Nucleus accumbens (tissue), 56 donors: ENCODE measurements at places on chromosomes 16 and 17.
A peak's percentile ranks its signal among the peaks of the same experiment; 100 is the strongest.

DNA sequence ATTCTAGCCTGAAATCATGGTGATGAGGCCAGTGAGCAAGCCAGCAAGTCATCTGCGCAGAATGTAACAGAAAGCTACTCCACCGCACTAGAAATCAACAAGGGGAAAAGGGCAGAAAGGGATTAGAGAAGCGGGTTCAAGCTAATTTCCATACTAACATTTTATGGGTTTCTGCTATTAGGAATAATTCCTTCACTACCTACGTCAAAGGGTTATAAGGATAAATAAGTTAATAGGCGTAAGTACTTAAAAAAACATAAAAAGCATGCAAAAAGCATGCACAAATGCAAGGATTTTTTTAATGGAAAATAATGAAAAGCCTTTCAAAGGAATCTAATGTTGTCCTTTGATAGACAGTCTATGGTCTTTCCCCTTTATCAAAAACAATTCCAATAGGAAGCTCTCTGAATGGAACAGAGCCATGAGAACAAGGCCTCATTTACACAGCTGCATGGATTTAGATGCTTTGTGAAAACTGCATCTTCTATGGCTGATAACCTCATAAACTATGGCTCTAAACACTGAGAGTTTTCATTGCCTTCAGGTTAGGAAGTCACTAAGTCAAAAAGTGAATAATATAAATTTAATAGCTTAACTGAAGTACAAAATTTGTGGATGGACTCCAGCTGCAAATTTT, 5.6 kb downstream of the EMC8 start:
- DNase-seq, result no peak

DNA sequence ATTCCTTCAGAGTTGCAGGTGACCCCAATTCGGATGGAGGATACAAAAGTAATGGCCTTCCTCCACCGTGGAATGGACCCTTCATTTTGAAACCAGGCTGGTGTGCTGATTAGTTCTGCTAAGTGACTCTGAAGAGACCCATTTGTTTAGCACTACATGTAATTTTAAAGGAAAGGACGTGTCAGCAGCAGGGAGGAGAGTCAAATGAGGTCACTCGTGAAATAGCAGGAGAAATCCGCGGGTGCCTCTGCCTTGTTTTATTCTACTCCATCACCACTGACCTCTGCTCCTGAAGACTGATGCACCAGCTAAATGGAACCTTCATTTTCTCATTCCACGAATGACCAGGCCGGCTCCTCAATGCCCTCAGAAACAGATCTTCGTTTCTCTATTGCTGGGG, 589.2 kb downstream of the CDH11 start:
- no peak for DNase-seq

- DNase-seq, result no peak
These were observed 8.5 kb upstream of the TMEM92 start for GRCh38 chr17:50265690-50266315.

- DNase-seq, result peak; percentile 52
These were observed 656 bp upstream of the KCTD13 start for GRCh38 chr16:29926711-29927052.

DNA sequence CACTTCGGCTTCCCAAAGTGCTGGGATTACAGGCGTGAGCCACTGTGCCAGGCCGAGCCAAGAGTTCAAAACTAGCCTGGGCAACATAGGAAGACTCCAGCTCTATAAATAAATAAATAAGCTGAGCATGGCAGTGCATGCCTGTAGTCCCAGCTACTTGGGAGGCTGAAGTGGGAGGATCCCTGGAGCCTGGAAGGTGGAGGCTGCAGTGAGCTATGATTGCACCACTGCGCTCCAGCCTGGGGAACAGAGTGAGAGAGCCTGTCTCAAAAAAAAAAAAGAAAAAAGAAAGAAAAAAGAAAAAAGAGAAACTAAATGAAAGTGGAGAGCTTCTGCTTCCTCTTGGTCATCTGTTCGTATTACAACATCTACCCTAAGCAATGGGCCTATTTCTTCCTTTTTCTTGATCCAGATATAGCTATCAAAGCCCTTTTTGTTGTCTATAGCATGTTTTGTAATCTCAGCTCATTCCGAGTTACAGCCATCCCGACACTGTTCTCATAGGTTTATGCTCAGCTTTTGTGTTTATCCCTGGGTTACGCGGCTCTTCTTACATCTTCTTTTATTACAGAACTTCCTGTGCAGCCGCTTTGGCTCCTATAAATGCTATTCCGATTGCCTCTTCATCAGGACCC, 14.1 kb upstream of the MAPK3 start:
- no peak for DNase-seq

- no peak for DNase-seq
These were observed 8.0 kb downstream of the CACNA1H start for GRCh38 chr16:1160773-1161348.

- no peak for DNase-seq
These were observed 1.9 kb upstream of the CBLN1 start for GRCh38 chr16:49283376-49284049.

DNA sequence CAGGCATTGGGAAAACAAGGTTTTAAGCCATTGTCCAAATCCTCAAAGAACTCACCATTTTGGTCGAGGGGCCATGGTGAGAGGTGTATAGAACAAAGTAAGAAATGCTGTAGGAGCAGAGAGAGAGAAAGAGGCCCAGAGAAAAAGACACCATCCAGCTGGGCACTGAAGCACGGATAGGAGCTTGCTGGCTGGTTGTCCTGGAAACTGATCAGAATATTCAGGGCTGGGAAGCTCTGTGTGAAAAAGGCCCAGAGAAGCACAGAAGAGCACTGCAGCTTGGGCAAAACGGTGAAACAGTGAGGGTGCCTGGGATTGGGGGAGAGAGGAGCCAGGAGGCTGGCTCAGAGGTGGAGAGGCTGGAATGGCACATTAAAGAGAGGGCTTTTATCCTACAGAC, 16.5 kb downstream of the HS3ST3B1 start:
- no peak for DNase-seq

DNA sequence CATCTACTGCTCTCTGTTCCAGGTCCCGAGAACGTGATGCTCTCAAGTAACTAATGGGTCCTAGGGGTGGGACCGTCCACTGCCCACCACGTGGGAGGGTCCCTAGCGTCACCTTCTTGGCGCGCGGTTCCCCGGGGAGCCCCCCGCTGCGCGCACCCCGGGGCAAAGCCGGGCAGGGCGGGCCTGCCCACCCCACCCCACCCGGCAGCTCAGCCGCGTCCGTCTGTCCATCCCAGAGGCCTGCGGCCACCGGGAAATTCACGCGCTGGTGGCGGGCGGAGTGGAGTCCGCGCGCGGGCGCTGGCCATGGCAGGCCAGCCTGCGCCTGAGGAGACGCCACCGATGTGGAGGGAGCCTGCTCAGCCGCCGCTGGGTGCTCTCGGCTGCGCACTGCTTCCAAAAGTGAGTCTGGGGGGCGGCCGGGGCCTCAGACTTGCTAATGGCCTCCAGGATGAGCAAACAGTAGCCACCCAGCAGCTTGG, 494 bp downstream of the PRSS41 start:
- no peak for DNase-seq

- DNase-seq, result no peak
These were observed 65.9 kb downstream of the TANGO6 start for GRCh38 chr16:68909099-68909733.

- peak; percentile 78 for DNase-seq
These were observed 14.6 kb downstream of the COTL1 start for GRCh38 chr16:84603140-84603816.

DNA sequence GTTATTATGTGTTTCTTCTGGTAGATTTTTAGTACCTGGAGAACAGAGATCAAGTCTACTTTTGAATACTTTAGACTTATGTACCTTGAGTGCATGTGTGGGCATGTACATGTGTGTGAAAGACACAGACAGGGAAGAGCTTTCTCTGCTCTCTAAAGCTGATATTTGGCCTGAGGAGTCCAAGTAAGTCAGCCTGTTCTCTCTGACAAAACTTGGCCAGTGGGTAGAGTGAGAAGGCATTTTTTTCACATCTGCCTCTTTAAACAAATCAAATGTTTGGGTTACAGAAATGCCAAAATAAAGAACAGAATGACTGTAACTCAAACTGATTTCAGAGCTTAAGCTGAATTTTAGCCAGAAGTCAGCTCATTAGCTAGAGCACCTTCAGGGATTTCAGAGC, 309.7 kb upstream of the DYNLRB2 start:
- no peak for DNase-seq

GRCh38 chr16:12675852-12676251, 127.8 kb downstream of the CPPED1 start:
- no peak for DNase-seq
